Naive thymus-derived CD4-positive, alpha-beta T cell (primary cell): ENCODE measurements at places on chromosomes 7 and 10.

DNA sequence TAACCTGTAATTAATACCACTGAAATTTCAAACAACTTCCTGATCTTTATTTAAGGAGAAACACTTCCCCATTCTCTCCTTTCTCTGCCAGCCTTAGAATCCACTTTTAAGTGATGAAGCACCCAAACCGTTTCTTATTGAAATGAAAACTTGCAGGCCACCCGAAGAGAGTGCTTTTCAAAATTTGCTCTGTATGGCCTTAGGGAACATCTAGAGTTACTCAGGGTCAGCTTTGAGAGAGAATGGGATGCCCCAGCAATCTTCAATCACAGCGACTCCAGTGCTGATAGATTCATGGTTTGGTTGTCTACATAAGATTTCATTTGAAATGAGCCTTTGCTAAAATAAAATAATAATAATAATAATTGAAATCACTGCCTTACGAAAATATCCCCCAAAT lies 323.1 kb downstream of the PCLO start:
- DNase-seq = no peak

DNA sequence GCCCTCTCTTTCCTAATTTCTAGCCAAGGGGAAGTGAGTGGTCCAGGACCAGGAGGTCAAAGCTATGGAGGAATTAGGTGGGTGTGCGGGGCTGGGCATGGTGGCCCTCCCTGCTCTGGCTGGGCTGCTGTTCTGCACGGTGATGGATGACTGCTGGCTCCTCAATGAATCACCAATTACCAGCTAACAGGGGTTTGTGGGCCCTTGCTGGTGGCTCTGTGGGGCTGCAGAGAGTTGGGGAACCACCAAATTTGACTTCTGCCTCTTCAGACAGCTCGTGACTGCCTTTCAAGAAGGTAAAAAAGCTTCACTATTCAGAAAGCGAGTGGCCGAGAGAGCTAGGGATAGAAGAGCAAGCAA lies 35.0 kb upstream of the HABP2 start:
- no peak for DNase-seq

- no peak for DNase-seq
Observed at GRCh38 chr7:9082203-9082602, 648.8 kb downstream of the NXPH1 start.

DNA sequence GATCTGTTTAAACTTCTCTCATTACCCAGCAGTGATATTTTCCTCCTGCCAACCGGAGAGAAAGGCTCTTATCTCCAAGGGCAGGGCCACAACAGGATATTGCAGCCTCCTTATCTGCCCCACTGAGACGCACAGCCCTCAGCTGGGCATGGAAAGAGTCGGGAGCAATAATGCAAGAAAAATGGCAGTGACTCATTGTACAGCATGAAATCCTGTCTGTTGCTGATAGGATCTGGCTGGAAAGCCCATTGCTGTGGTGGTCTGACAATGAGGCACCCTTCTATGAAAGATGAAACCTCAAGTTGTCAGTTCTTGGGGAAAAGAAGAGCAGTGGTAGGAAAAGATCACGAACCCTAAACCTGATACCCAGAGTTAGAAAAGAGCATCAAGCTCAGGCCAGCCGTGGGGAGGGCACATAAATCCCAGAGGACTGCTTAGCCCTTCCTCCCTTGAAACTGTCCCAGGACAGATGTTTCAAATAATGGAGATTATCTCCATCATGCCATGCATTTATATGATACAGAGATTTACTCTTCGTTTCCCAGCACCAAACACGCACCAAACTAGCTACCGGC lies 47.0 kb upstream of the FIGNL1 start:
- no peak for DNase-seq

DNA sequence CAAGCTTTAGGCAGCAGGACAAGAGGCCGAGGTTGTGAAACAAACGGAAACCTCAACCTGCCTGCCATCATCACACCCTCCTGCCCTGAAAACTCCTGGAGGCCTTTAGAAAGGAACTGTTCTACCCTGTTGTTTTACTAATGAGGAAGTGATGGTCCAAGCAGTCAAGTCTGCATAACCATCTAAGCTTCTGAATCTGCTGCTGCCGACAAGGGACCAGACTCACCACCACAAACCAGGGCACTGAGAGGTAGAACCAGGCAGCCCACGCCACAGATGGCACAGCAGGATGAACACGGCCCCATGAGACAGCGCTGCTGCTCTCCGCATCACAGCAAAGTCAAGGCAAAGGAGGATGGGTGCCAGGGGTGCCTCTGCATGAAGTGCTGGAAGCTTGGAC lies 209.4 kb downstream of the CELF2 start:
- no peak for DNase-seq

DNA sequence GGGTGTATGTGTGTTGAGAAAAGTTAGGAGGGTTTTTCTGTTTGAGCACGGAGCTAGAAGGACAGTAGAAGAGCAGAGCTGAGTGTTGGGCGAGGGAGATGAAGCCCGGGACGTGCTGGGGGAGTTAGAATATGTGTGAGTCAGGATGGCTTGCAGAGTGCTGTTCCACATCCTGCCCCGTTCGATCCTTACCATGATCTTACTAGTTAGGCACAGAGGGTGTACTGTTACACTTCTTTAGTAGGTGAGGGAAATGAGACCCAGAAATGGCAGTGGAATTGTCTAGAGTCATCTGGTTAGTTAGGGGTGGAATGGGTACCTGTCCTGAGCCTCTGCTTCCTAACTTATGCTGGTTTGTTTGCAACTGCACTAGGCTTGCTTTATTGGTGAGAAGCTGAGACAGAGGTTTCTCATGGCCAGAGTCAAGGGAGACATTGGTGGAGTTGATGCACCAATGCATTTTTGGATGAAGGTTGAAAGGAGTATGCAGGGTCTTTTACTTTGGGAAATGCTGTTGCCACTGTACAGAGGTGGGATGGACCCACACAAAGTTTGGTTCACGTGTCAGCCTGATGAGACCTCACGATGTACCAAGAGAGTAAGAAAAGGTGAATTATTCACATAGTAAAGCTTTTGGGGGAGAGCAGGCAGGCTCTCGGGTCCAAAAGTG lies 42.4 kb downstream of the CCNY start:
- DNase-seq = no peak

- no peak for DNase-seq
Observed at GRCh38 chr10:75967491-75967890, 536.1 kb downstream of the LRMDA start.

- no peak for DNase-seq
Observed at GRCh38 chr7:146510088-146510680, 393.6 kb downstream of the CNTNAP2 start.
